Right forelimb (tissue), 1 donor: ENCODE measurements at places on chromosomes 6 and 20.

DNA sequence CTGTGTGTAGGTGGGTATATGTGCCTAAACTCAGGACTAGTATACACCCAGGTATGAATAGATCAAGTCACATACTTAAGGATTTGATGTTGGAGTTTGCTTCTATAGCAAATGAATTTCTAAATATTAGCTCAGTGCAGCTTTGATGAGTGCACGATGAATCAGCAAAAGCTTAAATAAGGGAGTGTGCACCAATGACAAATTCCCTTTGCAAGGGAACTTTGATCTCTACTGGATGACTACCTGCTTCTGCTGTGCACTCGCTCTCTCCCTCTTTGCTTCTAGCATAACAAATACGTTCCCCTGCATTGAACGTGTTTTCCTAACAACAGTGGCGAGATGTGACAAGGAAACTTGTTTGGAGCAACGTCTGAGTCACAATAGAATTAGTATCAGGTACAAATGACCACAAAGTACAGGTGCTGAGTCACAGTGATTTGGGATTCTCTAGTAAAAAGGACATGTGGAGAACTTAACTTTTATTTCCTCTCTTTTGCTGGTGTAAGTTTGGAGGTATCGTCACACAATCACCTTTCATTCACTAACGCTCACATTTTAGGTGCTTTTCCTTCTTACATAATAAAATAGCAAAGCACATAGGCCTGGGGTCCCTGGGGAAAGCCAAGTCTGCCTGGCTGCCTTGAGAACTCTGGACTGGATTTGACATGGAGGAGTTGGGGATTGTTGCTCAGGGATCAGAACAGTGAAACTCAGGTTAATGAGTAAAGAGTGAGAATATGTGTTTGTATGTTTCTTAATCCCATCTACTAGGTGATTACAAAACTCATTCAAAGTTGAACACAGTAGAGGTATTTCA is 49.7 kb downstream of the KLHL31 start:
- DNase-seq, result no peak

DNA sequence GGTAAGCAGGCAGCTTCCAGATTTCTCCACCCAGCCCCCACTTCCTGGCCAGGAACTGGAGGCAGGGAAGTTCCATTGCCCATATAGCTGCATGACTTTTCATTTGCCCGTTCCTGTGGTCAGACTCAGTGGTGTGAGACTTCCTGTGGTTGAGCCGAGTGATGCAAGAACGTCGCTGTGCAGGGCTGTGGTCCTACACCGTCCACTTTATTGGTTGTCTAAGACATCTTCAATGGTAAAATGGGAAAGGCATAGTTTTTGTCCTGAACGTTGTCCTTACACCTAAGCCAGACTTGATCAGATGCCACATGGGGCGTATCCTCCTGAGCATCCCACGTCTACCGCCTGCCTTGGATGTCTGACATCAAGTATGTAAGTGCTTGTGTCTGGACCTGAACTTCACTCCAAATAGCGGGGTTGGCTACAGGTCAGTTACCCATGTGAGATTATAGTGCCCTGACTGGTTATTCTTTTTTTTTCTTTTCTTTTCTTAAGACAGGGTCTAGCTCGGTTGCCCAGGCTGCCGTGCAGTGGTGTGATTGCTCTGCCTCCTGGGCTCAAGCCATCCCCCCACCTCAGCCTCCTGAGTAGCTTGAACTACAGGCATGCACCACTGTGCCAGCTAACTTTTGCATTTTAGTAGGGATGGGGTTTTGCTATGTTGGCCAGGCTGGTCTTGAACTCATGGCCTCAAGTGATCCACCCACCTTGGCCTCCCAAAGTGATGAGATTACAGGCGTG is 25.9 kb upstream of the GTSF1L start:
- DNase-seq, result no peak

- DNase-seq, result peak; percentile 42
Measured at GRCh38 chr20:58719971-58720371, 27.4 kb downstream of the NPEPL1 start.

DNA sequence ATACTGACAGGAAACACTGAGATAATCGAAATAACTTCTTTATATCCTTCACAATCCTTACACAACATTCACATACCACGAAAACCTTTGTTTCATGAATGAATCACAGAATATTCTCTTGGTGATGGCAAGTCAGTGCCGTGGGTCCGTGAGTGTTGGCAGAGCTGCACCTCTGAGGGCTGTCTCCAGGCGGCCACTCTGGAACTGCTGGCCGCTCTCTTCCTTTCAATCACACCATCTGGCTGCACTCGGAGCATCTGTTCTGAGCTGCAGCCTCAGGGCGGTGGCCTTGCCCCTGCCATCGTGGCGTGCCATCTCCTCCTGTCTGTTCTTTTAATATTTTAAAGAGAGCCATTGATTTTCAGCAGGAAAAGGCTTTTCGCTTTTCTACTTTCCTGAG is 129.4 kb upstream of the AFDN start:
- DNase-seq, result no peak

- DNase-seq, result no peak
Measured at GRCh38 chr20:23125159-23125558, 39.0 kb upstream of the CD93 start.

GRCh38 chr20:11098888-11099287 is 425.1 kb upstream of the JAG1 start:
- no peak for DNase-seq
